ENCODE measurements at places on chromosomes 7 and 10. TPM values are rescaled to one million over a fixed set of nuclear protein-coding genes. Genes with fewer than 3 reads are reported as not detected.

ZNF775 gene
- 10.6 TPM for total RNA-seq

UBTD1 gene
- total RNA-seq = 17.2 TPM

CDHR3 gene
- total RNA-seq = 12.9 TPM

TWNK gene
- total RNA-seq = 2.9 TPM

SPAM1 gene
- total RNA-seq = not detected

HEPACAM2 gene
- total RNA-seq = not detected

CH25H gene
- total RNA-seq = 2.0 TPM

HOXA13 gene
- total RNA-seq = under 0.01 TPM

NPFFR1 gene
- total RNA-seq = not detected

CYP2E1 gene
- total RNA-seq = 0.44 TPM

NODAL gene
- not detected for total RNA-seq

RET gene
- total RNA-seq = 1.6 TPM

FBXL13 gene
- total RNA-seq = 0.99 TPM

PLEKHS1 gene
- under 0.01 TPM for total RNA-seq

RRP12 gene
- 11.8 TPM for total RNA-seq

PNLIP gene
- not detected for total RNA-seq

ASAH2B gene
- 1.3 TPM for total RNA-seq

MEST gene
- 23.0 TPM for total RNA-seq

URGCP gene
- 33.7 TPM for total RNA-seq

STRIP2 gene
- total RNA-seq = 5.1 TPM

FAM171A1 gene
- 14.0 TPM for total RNA-seq

ZSWIM8 gene
- total RNA-seq = 57.2 TPM

SUGCT gene
- total RNA-seq = 8.9 TPM

HPS1 gene
- total RNA-seq = 38.0 TPM

EGFR gene
- total RNA-seq = 88.3 TPM

FRMPD2 gene
- not detected for total RNA-seq

WNT8B gene
- not detected for total RNA-seq

CLEC5A gene
- total RNA-seq = not detected

MEIG1 gene
- total RNA-seq = not detected

TTYH3 gene
- 82.2 TPM for total RNA-seq

STEAP1 gene
- 63.1 TPM for total RNA-seq

PRKRIP1 gene
- 16.7 TPM for total RNA-seq

TUBAL3 gene
- not detected for total RNA-seq

TMEM184A gene
- not detected for total RNA-seq

COBL gene
- under 0.01 TPM for total RNA-seq

TMEM273 gene
- total RNA-seq = not detected

CEP55 gene
- total RNA-seq = 3.8 TPM

CYP3A7 gene
- 0.33 TPM for total RNA-seq

GALNT11 gene
- 54.8 TPM for total RNA-seq

CPVL gene
- 0.66 TPM for total RNA-seq
